ENCODE measurements at places on chromosomes 12 and 14.
A peak's percentile ranks its signal among the peaks of the same experiment; 100 is the strongest.

DNA sequence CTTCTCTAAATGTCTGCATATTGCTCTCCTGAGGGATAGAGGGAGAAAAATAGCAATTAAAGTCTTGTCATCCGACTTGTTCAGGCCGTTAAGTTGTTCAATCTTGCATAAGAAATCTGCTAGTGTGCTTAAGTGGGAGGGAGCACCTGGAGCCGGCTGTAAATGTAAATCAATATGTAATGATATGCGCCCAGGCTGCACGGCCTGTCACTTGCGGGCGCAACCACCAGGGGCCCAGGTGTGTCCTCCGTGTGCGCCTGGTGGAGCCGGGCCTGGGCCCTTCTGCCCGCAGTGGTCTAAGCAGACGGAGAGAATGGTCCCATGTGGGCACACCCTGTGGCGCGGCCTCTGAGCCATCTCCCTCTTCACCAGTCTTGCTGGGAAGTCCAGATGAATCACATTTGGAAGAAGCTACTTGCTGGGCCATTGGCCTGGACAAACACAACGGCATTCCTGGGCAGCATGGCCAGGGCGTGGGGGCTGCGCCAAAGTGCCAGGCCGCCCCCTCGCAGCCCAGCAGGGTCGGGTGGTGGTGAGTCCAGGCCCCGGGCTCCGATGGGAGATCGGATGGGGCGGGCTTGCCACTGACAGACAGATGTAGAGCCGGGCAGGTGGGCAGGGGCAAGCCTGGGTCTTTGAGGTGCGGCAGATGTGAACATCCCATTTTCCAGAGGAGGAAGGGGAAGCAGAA is 193.3 kb upstream of the C14orf180 start:
- no peak for DNase-seq

- DNase-seq: no peak
These were observed 27.3 kb downstream of the ABCD2 start for GRCh38 chr12:39592295-39592694.

DNA sequence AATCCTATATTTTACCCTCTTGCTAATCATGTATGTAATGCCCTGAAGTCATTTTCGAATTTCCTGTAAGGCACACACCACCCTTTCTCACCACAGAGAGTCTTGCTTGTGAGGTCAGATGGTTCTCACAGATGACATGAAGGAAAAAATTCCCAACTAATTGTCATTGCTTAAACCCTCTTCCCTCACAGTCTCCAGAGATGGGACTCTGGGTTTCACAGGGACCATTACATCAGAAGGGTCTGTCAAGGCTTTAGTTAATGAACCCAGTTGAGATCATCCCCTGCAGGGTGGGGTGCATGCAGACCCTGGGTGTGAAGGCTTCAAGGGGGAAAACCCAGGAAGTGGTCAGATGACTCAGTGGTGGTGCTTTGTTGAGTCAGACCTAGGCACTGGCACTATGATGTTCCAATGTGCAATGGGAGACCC is 229.6 kb downstream of the BCAT1 start:
- DNase-seq: peak; percentile 16

DNA sequence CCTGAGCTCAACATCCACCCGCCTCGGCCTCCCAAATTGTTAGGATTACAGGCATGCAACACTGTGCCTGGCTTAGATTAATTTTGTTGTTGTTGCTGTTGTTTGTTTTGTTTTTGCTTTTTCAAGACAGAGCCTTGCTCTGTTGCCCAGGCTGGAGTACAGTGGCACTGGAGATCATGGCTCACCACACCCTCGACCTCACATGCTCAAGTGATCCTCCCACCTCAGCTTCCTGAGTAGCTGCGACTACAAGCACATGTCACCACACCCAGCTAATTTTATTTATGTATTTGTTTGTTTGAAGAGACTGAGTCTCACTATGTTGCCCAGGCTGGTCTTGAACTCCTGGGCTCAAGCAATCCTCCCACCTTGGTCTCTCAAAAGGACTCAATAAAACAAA is 26.7 kb downstream of the CRY1 start:
- no peak for DNase-seq

DNA sequence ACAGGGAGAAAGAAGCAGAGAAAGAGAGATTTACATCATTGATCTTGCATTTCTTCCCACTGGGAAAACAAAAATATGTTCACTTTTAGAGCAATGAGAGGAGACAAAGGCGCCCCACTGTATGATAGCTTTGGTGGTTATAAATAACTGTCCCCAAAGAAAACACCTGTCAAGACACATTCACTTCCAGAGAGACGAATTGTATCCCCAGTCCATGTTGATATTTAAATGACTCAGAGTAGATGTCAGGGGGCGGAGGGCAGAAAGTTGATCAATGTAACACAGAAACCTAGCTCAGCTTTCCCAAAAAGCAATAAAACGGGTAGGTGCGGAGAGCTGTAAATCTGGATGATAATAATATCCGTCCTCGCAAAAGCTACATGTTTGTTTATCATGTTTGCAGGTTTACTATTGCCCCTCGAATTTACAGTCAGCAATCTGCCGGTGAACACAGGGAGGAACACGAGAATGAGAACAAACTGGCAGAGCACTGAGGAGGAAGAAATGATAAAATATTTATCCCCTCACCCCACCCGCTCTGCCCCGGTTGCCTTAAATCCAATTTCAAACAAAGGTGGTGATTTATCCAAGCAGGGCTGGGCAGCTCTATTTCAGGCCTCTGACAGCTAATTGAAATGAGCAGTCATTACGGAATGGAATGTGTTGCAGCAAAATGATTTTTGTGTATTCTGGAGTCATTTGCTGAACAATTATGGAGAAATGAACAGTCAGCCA is 84.4 kb downstream of the CMKLR1 start:
- DNase-seq: no peak

GRCh38 chr12:31105668-31106067 is 32.0 kb downstream of the DDX11 start:
- no peak for DNase-seq

GRCh38 chr14:24870949-24871701 is 178.8 kb downstream of the STXBP6 start:
- DNase-seq: no peak

- DNase-seq: no peak
These were observed 54.4 kb downstream of the EFCAB11 start for GRCh38 chr14:89899917-89900663.

DNA sequence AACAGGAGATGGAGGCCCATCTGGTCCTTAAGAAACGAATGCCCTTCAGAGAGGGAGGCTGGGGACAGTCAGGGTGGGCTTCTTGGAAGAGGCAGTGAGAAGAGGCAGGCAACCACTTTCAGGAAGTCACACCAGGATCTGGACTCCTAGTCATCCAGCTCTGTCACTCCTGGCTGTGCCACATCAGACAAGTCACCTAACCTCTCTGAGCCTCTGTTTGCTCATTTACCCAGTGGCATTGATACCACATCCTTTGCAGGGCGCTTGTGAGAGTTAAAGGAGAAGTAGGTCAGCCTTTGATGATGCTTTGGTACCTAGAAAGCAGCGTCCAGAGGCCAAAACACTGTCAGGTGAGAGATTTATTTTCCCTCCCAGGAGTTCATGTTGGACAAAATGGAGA is 11.1 kb downstream of the CCDC197 start:
- DNase-seq: no peak

- no peak for DNase-seq
These were observed 70.6 kb upstream of the ESRRB start for GRCh38 chr14:76305268-76305826.

DNA sequence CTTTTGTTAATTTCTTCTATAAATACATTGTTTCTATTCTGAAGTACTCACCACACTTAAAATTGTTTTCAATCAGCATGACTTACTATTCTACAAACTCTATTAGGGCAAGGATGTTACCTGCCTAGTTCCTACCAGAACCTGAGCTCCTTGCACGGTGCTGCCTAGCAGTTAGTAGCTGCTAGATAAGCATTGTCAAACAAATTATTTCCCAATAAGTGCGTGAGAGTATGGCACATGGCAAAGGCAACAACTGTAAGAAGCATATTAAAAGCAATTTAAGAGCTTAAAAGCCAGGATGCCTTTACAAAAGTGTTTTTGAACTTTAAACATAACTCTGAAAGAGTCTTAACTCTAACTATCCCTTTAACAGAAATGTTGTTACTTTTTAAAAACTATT is 8.2 kb upstream of the LYZ start:
- DNase-seq: no peak

DNA sequence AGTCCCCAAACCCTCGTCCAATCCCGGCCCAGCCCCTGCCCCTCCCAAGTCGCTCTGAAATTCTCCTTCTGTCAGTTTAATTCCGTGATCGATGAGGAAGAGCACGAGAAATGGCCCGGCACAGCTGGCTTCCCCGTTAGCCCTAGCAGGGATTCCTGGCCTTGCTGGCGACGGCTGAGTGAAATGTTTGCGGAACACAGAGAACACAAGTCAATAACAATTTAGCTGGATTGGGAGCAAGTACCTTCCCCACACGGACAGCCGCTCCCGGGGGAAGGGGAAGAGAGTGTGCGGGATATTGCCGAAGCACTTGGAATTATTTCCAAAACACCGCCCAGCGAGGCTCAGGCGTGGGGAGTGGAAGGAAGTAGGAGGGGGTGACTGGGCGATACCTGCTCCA is 134.6 kb downstream of the RBM19 start:
- DNase-seq: no peak

DNA sequence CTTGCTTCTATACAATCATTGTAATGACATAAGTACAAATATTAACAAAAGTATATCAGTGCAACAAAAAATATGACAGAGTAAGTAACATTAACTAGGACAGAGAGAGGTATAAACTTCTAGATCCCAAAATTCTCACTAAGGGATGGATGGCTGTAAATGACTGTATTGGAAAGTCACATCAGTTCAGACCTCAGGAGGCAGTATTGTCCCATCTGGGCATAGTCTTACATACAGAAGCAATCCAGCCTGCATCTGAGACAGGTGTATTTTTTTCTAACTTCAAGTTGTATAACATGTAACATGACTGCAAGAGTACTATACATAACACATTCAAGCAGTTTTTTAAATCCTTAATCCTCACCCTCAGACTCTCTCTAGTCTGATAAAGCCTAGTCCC is 99.0 kb downstream of the GARIN6 start:
- DNase-seq: no peak

DNA sequence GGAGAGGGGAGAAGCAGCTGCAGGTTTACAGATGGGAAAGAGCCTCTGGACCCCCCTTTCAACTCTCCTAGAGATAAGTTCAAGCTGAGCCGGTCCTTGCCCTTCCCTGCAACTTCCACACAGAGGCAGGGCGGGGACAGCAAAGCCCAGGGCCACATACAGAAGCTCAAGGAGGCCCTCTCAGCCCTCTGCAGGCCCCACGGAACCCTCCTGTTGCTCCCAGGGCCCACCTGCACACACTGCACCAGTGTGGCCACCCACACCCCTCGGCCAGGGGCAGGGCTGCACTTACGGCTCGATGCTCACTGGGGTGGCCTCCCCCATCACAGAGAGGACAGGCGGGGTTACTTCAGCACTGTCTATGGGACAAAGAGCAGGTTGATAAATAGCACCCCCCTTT is 13.0 kb upstream of the PNMA1 start:
- DNase-seq: no peak

DNA sequence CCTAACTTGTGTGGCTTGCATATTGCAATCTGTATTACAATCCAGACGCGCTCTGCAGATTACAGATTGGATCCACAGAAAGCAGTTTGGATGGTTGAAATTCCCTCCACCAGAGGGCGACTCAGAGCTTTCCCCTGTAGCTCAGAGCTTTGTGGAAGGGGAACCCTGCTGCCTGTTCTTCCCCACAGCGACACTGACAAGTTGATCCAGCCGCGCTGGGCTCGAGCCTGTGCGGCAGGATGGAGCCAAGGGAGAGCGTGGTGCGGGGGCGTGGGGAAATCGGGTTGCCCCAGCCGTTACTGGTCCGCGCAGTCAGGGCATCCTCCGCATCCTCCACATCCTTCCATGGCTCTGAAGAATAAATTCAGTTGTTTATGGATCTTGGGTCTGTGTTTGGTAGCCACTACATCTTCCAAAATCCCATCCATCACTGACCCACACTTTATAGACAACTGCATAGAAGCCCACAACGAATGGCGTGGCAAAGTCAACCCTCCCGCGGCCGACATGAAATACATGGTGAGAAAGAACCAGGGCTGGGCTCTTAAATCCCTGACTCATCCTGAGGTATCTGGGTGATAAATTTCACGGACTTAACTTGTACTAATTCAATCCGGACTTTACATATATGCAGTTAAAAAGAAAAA is at the start of gene GLIPR1L1:
Gene GLIPR1L1, plus strand, starts transcription at position 287 of the 647 bp plus-strand sequence. Its CDS starts 59 bp downstream, at position 346.
- peak; percentile 66 for DNase-seq

DNA sequence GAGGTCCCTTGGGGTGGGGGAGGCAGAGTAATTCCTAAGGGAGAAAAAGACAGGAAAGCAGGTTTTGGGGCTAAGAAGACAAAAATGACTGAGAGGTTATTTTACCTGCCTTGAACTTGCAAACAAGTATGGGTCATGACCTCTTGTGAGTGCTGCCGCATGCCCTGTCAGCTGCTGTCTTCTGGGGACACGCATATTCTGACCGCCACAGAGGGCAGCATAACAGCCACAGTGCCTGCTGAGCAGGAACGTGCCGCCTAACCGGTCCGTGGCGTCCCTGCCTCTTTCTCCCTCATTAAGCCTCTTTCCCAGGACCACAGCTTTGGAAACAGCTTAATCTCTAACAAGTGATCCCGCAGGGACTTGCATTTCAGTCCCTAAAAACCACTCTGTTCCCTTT is 51.3 kb upstream of the KCNA1 start:
- no peak for DNase-seq

- peak; percentile 83 for DNase-seq
These were observed at the start of gene NUDT14 for GRCh38 chr14:105180592-105181548. Gene NUDT14, minus strand, starts transcription at chr14:105181312. Its CDS starts 103 bp downstream, at chr14:105181209.

GRCh38 chr12:111823891-111824290 is 18.1 kb upstream of the MAPKAPK5 start:
- DNase-seq: no peak

DNA sequence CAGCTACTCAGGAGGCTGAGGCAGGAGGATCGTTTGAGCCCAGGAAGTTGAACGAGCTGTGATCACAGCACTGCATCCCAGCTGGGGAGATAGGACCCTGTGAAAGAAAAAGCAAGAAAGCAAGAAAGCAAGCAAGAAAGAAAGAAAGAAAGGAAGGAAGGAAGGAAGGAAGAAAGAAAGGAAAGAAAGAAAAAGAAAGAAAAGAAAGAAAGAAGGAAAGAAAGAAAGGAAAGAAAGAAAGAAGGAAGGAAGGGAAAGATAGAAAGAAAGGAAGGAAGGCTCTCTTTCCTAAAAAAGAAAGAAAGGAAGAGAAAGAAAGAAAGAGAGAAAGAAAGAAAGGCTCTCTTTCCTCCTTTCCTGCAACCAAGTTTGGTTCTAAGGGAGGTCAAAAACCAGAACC is 380.3 kb downstream of the PCNX1 start:
- DNase-seq: no peak

DNA sequence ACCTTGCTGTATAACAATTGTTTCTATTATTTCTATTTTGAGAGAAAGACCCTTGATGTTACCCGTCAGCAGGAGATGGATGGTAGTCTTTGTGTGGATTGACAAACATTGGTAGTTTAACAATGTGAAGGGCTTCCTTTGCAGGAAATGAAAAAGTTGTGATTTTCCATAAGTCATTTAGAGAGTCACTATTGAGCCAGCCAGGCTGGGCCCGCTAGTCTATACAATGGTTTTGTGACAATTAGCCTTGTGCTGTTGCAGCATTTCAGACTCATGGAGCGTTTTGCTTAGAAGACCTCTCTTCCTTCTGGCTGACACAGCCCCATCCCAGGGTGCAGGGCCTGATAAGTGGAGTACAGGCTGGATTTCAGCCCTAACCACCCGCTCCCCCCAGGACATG is 18.3 kb upstream of the SLC38A2 start:
- DNase-seq: no peak

GRCh38 chr12:67269633-67270573 is 745 bp downstream of the CAND1 start:
- peak; percentile 31 for DNase-seq

Measured in activated T-helper 9 cell treated with anti-CD3 and anti-CD28 coated beads, Interleukin-2, amount 50 U/mL, for 16 hours (primary cell).